ENCODE measurements at places on chromosomes 6 and 20.
A peak's percentile ranks its signal among the peaks of the same experiment; 100 is the strongest.

DNA sequence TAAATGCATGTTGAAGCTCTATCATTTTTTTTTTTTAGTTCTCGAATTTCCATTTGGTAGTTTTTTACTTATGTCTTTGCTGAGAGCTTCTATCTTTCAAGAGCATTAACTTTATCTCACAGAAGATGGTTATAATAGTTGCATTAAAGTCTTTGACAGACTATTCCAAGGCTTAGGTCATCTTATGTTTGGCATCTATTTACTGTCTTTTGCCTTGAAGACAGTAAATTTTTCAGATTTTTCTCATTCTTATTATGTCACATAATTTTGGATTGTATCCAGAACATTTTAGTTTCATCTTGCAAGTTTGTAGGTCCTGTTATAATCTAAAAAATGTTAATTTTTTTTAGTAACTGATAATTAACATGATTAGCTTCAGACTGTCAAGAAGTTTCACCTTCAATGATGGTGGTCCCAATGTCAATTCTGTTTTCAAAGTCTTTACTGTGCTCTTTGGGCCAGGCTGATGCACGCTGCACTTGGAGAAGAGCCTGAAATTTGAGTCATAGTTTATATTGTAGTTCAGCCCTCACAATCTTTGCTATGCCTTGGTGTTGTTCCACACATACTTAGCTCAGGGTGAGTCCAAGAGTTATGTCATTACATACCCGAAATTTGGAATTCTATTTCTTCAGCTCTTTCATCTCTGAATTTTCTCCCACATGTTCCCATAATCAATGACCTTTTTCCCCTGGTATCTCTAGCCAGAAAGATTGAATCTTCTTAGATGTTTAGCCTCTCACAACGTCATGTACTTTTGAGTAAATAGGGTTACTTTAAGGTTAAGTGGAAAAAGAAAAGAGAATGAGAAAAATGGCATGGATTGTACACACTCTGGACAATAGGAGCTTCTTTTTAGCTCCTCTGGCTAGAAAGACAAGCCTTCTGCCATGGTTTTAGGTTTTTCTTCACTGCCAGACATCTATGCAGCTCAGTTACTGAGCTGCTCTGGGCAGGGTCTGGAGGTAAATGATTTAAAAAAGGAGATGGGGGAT lies 110.3 kb upstream of the BTBD3 start:
- DNase-seq = no peak

DNA sequence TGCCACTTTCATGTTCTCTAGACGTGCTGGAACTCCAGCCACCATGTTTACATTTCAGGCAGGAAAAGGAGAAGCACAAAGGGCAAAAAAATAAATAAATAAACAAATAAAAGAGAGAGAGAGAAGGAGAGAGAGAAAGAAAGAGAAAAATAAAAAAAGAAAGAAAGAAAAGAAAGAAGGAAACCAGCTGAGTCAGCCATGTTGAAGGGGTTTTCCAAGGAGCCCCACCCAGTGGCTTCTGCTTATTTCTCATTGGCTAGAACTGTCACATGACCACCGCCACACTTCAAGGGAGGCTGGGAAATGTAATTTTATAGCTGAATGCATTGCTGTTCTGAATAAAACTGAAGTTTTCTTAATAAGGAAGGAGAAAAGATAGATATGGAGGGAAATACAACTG lies 71.1 kb downstream of the BFSP1 start:
- no peak for DNase-seq

DNA sequence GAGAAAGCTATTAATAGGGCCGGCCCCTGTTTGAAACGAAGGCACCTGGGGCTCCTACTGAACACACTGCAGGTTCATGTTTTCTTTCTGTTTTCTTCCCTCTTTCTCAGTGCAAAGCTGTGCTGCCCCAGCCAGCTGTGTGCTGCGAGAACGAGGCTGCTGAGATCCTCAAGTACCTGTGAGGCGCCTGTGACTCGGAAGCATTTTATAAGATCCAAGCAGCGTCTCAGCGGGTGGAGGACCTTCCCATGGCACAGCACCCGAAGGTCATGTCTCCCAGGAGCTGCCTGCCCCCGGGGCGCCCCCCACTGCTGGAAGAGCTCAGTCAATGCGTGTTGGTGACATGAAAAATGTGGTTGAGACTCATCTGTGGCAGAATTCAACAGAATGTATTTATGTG lies 66.3 kb downstream of the SMOC2 start:
- DNase-seq = no peak

- DNase-seq = no peak
Observed at GRCh38 chr20:46803123-46804020, 91.3 kb upstream of the EYA2 start.

DNA sequence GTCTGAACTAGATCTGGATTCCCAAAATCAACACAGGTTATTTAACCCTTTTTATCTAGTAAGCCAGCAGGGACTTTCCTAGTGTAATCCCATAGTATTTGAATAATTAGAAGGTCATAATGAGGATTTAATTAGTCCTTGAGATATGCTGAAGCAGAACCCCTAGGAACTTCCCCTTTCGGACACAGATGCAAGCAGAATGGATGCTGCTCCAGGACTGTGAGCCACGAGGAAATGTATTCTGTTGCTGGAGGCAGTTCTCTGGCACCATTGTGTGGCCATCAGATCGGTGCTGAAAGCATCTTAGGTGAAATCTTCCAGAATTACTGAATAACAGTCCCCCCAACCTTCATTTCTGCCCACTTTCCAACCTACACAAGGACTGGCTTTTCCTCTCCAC lies 206.9 kb downstream of the TMEM242 start:
- no peak for DNase-seq

DNA sequence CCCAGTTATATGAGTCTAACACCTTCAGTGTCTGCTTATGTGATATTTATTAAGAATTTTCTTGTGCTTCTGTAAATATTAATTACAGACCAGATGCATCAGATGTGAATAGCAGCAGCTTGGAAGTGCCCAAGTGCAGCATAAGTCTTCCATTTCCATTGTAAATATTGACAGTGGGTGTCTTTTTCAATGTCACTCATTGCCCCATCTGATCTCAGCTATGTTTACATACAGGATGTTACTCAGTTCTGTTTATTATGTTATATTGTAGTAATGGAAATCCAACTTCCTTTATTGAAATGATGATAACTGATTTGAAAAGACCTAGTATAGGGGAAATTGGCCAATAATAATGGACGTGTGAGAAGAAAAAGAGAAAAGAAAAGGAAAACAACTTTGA lies 296.7 kb downstream of the SAMD5 start:
- no peak for DNase-seq

DNA sequence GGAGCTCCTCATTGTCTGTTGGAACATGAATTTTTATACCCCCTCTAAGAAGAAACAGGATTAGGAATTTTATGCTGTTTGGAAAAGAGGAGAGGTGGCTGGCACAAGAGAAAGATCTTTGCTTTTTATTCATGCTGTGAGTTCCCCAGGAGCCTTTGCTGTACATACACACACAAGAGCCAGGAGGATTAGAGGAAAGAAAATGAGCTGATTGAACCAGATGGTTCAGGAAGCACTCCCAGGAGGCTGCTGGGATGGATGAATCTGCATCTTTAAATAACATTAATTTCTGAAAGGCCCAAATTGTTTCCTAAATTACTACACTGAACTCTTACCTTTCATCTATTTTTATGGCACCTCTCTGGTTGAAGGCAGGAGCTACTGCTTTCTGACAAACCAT lies 20.1 kb upstream of the TCP11 start:
- no peak for DNase-seq

- no peak for DNase-seq
Observed at GRCh38 chr6:36834576-36835341, 4.5 kb downstream of the CPNE5 start.

- DNase-seq = no peak
Observed at GRCh38 chr6:71502956-71503355, 214.3 kb downstream of the OGFRL1 start.

- no peak for DNase-seq
Observed at GRCh38 chr20:18431206-18431605, 35.6 kb downstream of the DZANK1 start.

DNA sequence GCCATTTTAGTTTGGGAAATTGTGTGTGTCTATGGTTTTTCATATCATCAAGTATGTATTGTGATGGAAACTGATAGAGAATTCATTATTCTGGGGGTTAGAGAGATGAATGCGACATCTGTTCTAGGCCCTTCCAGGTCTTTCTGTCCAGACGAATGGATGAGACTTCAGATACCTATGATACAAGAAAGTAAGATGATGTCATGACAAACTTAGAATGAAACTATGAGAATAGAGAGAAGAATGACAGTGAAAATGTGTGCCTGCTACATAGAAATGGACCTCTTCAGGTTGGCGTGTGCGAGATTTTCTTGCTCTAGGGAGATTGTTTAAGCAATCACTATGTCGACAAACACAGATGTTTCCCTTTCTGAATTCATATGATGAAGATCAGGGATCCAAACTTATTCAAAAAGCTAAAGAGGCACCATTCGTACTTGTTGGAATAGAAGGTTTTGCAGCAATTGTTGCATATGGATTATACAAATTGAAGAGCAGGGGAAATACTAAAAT lies 76.1 kb downstream of the SCAND1 start:
- no peak for DNase-seq

DNA sequence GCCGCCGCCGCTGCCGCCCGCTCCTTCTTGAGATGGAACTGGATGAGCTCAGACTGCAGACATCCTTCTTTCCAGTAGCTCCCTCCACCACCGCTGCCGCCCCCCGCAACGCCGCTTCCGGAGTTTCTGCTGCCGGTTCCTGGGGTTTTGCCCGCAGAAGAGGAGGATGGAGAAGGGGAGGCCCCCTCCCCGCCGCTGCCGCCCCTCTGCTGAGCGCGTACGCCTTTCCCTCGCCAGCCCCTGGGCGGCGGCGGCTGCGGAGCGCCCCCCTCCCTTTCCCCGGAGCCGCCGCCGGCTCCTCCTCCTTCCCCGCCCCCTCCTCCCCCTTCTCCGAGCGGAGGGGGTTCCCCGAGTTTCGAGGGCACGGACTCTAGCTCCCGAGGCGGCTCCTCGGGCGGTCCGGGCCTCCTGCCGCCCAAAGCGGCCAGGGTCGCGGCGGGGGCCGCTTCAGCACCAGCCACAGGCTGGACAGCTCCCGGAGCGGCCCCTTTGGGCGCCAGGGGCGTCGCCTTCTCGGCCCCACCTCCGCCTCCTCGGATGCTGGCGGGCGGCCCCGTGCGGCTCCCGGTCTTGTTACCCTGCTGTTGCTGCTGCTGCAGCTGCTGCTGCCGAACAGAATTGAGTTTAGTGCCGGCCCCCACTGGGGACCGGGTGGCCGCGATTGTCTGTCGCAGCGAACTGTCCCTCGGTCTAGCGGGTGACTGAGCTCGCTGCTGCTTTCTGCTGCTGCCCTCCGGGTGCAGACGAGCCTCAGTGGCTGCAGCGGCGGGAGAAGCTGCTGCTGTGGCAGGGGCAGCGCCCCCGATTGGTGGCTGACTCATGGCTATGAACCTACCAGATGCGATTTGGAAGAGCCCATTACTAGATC lies 3.1 kb downstream of the MTCL3 start:
- DNase-seq = peak; percentile 52

GRCh38 chr6:144390886-144391285 lies 105.8 kb downstream of the UTRN start:
- DNase-seq = no peak

Data from activated CD8-positive, alpha-beta memory T cell treated with anti-CD3 and anti-CD28 coated beads for 48 hours (primary cell).